ENCODE measurements at places on chromosomes 7 and 10. TPM values are rescaled to one million over a fixed set of nuclear protein-coding genes. Genes with fewer than 3 reads are reported as not detected.

- no peaks in the 10 kb centered on the region for H3K27me3 ChIP-seq
- H3K36me3 ChIP-seq = no peaks in the 10 kb centered on the region
- no peak overlapping the region for H3K4me3 ChIP-seq
- no peak overlapping the region for H3K27ac ChIP-seq
- no peak for DNase-seq
- H3K4me1 ChIP-seq = no peaks in the 10 kb centered on the region
Observed at GRCh38 chr10:84563355-84563754, 235.0 kb downstream of the CCSER2 start.

Gene EPHB6
- polyA plus RNA-seq = 1.8 TPM

Gene ABCC2
- polyA plus RNA-seq = 0.48 TPM

Gene CALHM3
- polyA plus RNA-seq = not detected

Gene VWDE
- 0.03 TPM for polyA plus RNA-seq

All from SK-N-SH (cell line).